ENCODE measurements at places on chromosomes 12 and 14.

DNA sequence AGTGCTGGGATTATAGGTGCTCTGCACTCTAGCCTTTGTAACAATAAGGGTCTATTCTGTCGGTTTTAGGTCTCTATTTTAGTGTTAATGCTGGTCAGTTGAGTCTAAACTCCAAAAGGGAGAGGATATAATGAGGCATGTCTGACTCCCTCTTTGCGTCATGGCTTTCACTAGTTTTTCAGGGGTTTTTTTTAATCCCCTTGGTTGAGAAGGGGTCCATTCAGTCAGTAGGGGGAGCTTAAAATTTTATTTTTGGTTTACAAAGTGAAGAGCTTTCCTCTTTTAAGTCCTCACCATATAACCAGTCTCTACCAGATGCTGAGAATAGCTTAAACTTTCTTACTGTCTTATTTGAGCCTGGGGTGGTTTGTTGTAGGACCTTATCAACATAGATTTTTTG, 106.9 kb downstream of the PRKCH start:
- DNase-seq: no peak

DNA sequence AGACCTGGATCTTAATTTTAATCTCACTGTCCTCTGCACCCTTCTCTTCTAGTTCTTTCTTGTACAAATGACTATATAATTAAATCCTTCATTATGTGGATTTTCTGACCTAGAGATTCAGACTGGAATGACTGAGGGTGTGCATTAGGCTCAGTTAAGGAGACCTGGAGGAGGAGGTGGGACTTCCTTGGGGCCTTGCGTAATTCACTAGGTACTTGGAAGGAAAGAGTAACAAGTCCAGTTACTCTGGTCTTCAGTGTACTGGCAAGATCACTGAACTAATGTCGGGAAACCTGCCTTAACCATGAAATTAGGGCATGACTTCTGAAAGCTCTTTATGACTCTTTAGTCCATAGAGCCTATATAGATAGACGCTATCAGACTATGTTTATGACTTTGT, 441.4 kb downstream of the EGLN3 start:
- DNase-seq: no peak

DNA sequence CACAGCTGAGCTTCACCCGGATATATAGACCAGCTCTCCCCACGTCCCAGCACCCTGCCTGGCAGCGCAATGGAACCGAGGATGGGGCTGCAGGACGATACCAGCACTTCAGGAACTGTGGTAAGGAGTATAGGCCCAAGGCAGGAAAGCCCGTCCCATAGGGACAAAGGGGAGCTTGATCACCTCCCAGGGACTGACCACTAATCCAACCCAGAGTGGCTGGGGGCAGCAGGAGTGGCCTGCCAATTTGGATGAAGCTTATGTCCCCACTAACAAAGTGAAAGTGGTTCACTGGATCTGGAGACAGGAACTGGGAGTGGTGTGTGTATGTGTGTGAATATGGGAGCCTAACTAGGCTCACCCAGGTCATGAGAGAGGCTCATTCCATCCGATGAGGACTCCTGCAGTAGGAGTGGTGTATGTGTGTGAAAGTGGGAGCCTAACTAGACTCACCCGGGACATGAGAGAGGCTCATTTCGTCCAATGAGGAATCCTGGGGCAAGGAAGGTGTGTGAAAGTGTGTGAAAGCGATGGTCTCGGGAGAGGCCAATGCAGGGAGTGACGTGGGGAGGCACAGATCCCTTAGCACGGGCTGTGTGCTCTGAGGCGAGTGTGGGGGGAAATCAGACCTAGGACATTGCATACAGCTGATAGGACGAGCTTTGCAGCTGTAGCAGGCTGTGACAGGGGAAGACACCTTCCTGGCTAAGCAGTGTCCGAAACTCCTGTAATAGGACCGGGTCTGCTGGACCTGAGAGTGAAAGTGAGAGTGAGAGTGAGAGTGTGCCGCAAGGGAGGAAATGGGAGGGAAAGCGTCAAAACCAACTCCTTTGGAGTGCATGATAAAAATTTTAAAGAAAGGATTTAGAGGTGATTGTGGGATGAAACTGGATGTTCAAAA, 25.7 kb downstream of the KLRK1 start:
- DNase-seq: peak; percentile 42

GRCh38 chr14:67357186-67357968, 2.2 kb downstream of the ATP6V1D start:
- DNase-seq: no peak

DNA sequence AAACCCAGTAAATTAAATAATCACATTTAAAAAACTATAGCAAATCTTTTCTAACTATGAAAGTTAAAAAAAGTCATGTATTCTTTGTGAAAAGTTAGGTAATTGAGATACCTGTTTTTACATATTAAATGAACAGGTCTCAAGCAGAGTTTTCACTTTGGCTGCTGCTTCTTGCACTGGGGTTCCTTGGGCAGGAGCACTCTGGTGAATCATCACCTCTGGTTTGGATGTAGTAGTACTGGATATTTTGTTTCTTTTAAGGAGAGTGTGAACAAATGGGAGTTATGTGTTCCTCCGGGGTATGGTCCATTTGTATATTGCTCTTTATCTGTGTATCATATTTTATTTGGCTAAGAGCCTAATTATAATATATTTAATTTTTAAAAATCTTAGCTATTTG, 82.7 kb downstream of the FUT8 start:
- no peak for DNase-seq

DNA sequence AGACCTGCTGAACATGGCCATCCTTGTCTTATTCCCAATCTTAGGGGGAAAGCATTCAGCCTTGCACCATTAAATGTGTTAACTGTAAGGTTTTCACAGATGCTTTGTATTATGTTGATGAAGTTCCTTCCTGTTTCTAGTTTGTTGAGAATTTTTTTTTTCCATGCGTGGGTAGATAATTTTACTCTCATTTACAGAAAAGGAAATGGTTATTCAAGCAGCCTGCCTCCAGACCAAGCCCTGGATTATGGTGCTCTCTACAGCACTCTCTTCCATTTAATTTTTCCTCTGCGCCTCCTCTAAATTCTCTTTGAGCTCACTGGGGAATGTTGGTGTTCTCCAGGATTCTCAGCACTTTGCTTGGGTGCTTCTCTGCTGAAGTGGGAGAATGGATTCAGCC, 179.3 kb upstream of the PZP start:
- DNase-seq: no peak

- no peak for DNase-seq
Observed at GRCh38 chr14:74019408-74020137, 424 bp downstream of the BBOF1 start.

- no peak for DNase-seq
Observed at GRCh38 chr14:94761997-94762377, 7.9 kb downstream of the GSC start.

- no peak for DNase-seq
Observed at GRCh38 chr14:61362072-61362750, 40.8 kb downstream of the PRKCH start.

DNA sequence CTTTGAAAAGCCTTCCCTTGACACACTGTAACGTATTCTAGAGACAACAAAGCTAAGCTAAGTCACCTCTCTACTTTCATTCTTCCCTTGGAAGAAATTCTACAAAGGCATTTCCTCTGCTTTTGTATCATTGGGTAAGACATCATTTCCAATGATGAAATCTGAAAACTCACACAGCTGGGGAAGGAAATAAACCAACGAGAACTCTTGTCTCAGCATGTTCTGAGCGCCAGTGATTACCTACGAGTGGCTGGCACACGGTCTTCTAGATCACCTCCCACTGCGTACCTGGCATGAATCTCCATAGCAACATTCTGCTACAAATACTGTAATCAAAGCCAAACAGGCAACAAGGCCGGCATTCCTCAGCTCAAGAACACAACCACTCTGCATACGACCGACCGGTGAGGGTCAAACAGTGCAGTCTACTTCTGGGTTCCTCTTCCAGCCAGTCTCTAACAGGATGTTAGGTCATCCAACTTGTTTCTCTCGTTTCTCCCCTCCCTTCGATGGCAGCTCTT, 7.6 kb downstream of the VPS37B start:
- peak; percentile 67 for DNase-seq

GRCh38 chr12:59698600-59698999, 102.8 kb downstream of the SLC16A7 start:
- DNase-seq: no peak

DNA sequence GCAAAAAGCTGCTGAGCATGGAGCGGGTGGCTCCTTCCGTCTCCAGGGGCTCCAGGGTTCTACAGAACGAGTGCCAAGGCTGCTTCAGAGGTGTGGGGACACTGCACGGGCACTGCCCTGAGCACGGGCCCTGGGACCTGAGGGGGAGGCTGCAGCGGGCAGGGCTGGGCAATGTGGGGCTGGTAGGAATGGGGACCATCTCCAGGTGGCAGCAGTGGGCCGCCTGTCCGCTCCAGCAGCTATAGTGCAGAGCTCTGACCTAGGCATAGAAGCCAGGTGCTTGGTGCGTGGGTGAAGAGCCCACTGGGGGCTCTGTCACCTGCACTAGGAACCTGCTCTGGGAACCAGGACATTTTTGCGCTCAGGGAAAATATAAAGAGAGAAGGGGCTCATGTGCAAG, 22.3 kb downstream of the HDAC7 start:
- no peak for DNase-seq

DNA sequence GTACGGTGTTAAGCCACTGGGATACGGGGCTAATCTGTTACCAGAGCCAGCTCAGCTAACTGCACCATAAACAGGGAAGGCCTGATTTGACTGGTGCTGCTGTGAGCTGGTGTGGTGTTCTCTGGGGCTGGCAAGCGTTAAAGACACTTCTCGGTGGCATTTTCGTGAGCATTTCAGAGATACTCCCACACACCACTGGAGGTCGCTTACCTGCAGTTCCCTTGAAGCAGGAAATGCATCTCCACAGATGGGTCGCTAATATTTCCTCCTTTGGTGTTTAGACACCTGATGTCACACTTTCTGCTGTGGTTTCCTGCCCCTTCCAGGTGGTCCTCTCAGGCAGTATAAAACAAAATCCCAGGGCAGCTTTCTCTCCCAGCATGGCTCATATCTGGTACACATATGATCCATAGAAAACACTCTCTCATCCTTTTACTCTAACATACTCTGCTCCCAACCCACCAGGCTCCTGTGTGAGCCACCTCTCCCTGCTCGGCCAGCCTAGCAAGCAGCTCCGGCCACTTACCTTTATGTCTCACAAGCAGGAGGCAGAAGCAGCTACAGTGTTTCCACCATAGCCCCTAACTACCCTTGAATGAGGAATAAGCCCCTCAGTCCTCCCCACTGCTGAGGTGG, 129.9 kb upstream of the GRIN2B start:
- peak; percentile 8 for DNase-seq

- no peak for DNase-seq
Observed at GRCh38 chr12:67645126-67645525, 3.4 kb upstream of the DYRK2 start.

GRCh38 chr12:121810234-121810817, 6.5 kb downstream of the SETD1B start:
- no peak for DNase-seq

DNA sequence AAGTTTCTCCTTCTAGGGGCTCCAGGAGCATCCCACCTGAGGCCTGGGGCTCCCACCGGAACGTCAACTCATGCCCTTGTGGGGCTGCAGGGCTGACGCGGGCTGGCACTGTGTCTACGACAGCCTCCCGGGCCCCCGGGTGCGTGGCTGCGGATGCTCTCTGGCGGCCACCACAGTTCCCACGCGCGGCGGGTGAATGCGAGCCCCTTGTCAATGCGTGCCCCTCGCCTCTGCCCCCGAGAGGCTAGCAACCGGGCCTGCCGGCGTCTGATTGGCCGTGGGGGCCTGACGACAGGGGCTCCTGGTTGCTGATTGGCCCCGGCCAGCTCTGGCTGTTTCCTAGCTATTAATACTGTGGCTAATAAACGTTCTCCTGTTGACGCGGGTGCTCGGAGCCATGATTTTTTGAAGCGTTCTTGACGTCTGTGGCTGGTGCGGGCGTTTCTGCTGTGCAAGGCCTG, 1.8 kb upstream of the MEG3 start:
- no peak for DNase-seq

DNA sequence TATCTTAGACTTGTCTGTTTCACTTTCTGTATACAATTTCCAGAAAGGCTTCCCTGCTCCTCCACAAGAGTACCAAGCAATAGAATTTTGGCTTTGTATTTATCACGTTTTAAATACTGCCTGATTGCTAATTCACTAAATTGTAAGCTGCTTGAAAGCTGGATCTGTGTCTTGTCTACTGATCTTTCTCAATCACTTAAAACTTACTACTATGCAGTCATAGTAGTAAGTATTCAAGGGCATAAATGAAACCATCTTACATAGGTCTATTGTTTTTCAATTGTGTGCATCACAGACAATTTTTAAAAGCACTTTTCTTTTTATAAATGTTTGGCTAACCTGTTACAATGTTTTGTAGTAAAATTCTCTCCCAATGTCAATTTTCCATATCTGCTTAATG, 1.2 kb upstream of the GLIPR1L2 start:
- no peak for DNase-seq

GRCh38 chr14:74634481-74634880, 22.4 kb upstream of the LTBP2 start:
- DNase-seq: no peak

GRCh38 chr12:122090759-122091515, 12.4 kb downstream of the MLXIP start:
- no peak for DNase-seq

GRCh38 chr14:99728231-99728920, 44.3 kb downstream of the CYP46A1 start:
- no peak for DNase-seq

DNA sequence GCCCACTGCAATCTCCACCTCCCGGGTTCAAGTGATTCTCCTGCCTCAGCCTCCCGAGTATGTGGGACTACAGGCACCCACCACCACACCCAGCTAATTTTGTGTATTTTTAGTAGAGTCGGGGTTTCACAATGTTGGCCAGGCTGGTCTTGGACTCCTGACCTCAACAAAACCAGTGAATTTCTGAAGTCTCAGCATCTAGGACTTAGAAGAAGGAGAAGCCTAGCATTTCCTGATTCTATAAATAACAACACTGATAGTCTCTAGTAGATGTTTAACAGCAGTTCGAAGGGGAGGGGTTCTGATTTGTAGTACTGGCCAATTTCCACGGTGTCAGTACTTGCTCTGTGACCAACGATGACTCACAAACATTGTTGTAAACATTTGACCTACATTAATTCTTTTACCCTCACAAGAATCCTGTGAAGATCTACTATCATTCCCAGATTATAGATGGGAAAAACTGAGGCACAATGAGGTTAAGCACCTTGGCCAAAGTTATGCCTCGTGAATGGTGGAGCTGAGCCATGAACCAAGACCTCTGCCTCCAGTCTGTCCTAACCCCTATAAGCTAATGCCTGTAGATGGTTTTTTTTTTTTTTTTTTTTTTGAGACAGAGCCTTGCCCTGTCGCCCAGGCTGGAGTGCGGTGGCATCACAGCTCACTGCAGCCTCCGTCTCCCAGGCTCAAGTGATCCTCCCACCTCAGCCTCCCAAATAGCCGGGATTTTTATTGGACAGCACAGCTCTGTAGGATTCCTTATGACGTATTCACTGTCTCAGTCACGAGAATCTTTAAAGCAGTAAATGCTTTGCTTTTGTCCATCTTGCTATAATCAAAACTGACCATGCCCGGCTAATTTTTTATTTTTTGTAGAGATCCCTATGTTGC, 5.2 kb downstream of the P2RX4 start:
- DNase-seq: peak; percentile 50

GRCh38 chr14:33555710-33556350, 395.0 kb downstream of the EGLN3 start:
- DNase-seq: no peak

Measured in activated CD4-positive, alpha-beta T cell treated with anti-CD3 and anti-CD28 coated beads, Interleukin-2, amount 50 U/mL, for 16 hours (primary cell).